ENCODE measurements at places on chromosomes 6 and 20.

DNA sequence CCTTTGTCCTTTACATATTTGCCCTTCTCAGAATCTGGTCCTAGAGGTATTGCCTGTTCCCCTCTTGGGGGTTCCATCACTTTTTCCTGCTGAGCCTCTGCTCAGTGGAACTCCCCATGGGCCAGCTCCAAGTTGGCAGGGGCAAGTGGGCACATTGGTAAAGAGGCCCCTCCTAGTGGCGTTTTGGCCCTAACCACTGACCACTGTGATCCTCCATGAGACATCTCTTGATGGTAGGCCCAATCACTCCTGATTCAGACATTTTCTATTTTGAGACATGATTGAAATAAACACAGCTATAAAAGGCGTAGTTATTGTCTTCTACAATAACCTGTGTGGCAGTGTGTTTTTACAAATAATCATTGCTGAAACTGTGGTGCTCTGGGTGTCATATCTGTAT, 83.0 kb downstream of the RREB1 start:
- DNase-seq: no peak

GRCh38 chr20:20677186-20677585, 35.3 kb downstream of the RALGAPA2 start:
- peak; percentile 40 for DNase-seq

GRCh38 chr20:6732001-6732447, 35.5 kb upstream of the BMP2 start:
- no peak for DNase-seq

- DNase-seq: no peak
These were observed 112.9 kb upstream of the HSF2 start for GRCh38 chr6:122286512-122286911.

GRCh38 chr6:159259441-159260125, 90.4 kb downstream of the FNDC1 start:
- no peak for DNase-seq

GRCh38 chr20:47305667-47306066, 50.8 kb downstream of the ZMYND8 start:
- DNase-seq: no peak

- no peak for DNase-seq
These were observed 32.5 kb downstream of the KIAA0319 start for GRCh38 chr6:24613361-24614042.

DNA sequence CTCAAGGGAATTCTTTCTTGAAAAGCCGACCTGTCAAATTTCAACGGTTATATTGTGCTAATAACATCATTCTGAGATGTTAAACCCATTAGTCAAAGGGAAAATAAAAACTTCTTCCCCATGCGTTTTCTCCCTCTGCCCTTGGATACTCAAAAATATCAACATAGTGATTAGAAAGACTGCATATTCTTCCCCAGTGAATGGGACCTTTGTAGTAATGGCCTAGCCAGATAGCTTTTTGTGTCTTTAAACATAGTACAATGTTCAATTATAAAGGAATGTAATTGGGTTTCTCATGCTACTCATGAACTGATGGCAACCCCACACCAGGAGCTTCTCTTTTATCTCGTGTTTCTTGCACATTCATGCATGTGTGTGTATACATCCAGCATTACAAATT, 69.4 kb downstream of the PHACTR1 start:
- no peak for DNase-seq

DNA sequence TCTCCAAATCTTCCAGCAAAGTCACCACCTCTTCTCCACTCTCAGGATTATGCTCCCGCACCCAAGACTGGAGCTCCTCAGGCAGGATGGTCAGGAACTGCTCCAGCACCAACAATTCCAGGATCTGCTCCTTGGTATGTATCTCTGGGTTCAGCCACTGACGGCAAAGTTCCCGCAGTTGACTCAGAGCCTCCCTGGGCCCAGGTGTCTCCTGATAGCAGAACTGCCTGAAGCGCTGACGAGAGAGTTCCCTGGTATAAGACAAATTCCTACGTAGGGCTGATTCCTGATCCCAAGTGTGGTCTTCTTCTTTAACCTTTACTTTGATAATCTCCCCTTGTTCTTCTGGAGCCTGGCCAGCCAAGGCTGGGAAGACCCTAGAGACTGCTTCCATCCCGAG, 60.6 kb downstream of the GPX5 start:
- DNase-seq: no peak

- DNase-seq: no peak
These were observed 20.6 kb downstream of the DTNBP1 start for GRCh38 chr6:15642276-15642675.
